ENCODE measurements at places on chromosomes 7 and 10. TPM values are rescaled to one million over a fixed set of nuclear protein-coding genes. Genes with fewer than 3 reads are reported as not detected.

AGR3 gene
- not detected for total RNA-seq

AQP1 gene
- 2.1 TPM for total RNA-seq

SPDYE11 gene
- total RNA-seq = not detected

C10orf105 gene
- total RNA-seq = not detected

AASS gene
- total RNA-seq = 37.9 TPM

SNCG gene
- 131 TPM for total RNA-seq

FAM237B gene
- not detected for total RNA-seq

SAP25 gene
- total RNA-seq = not detected

PIK3CG gene
- total RNA-seq = 5.3 TPM

EPO gene
- not detected for total RNA-seq

ANKRD30A gene
- total RNA-seq = not detected

BBS9 gene
- 7.1 TPM for total RNA-seq

All from bladder microvascular endothelial cell (primary cell).